ENCODE measurements at places on chromosomes 1 and 21. TPM values are rescaled to one million over a fixed set of nuclear protein-coding genes. Genes with fewer than 3 reads are reported as not detected.

GRCh38 chr1:115282807-115283208 is 55.2 kb downstream of the NGF start:
- H3K4me1 ChIP-seq: peaks cover 5% of the 10 kb centered on the region
- peaks cover 3% of the 10 kb centered on the region for H3K36me3 ChIP-seq
- DNase-seq: no peak
- no peak overlapping the region for H3K4me3 ChIP-seq
- H3K27ac ChIP-seq: no peak overlapping the region

DNA sequence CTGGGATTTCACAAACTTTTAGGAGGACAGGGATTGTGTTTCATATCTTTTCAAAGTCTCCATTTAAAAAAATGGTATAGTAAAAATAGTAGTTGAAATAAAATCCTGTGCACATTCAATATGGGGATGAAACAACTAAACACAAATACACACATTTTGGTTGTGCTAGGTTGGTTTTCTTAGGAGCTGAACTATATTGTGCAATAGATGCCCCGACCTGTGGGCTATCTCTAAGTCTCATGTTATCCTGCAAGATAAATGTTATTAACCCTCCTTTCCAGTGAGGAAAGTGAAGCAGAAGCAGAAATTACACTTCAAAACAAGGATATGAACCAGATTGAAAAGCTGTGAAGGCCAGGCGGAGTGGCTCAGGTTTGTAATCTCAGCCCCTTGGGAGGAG is 1.3 kb upstream of the PLD5 start:
- no peaks in the 10 kb centered on the region for H3K4me1 ChIP-seq
- no peaks in the 10 kb centered on the region for H3K36me3 ChIP-seq
- peaks cover 24% of the 10 kb centered on the region for H3K27me3 ChIP-seq
- no peak overlapping the region for H3K4me3 ChIP-seq

GRCh38 chr1:225595974-225596551 is 56.9 kb downstream of the ENAH start:
- DNase-seq: peak; percentile 24
- H3K4me3 ChIP-seq: no peak overlapping the region
- H3K36me3 ChIP-seq: peaks cover 6% of the 10 kb centered on the region
- H3K4me1 ChIP-seq: 0 out of 2 replicates have a peak, but pooled peaks cover 2% of the 10 kb centered on the region

DNA sequence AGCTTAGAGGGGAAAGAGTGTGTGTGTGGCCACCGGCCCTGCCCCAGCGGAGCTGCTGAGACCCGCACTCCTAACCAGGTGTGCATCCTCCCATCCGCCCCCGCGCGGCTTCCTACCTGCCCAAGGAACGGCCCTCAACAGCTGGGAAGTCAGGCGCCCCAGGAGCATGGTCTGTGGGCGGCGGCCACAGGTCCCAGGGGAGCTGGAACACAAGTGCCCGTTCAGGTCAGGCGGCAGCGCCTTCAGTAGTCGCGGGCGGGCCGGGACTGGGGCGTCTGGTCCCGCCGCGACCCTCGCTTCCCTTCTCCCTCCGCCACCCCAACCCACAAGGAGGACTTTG is 448 bp downstream of the AURKAIP1 start:
- peaks cover 12% of the 10 kb centered on the region for H3K4me1 ChIP-seq
- H3K27ac ChIP-seq: peak overlapping the region; percentile 43
- no peaks in the 10 kb centered on the region for H3K27me3 ChIP-seq
- H3K4me3 ChIP-seq: peak overlapping the region; percentile 59
- DNase-seq: no peak

- DNase-seq: no peak
- H3K4me1 ChIP-seq: no peaks in the 10 kb centered on the region
- no peaks in the 10 kb centered on the region for H3K36me3 ChIP-seq
- no peak overlapping the region for H3K27ac ChIP-seq
Observed at GRCh38 chr21:42142627-42143026, 71.5 kb downstream of the UMODL1 start.

GRCh38 chr1:22169816-22170215 is 26.9 kb upstream of the WNT4 start:
- peaks cover 55% of the 10 kb centered on the region for H3K27me3 ChIP-seq
- no peak overlapping the region for H3K27ac ChIP-seq
- H3K4me3 ChIP-seq: no peak overlapping the region
- no peaks in the 10 kb centered on the region for H3K4me1 ChIP-seq

DNA sequence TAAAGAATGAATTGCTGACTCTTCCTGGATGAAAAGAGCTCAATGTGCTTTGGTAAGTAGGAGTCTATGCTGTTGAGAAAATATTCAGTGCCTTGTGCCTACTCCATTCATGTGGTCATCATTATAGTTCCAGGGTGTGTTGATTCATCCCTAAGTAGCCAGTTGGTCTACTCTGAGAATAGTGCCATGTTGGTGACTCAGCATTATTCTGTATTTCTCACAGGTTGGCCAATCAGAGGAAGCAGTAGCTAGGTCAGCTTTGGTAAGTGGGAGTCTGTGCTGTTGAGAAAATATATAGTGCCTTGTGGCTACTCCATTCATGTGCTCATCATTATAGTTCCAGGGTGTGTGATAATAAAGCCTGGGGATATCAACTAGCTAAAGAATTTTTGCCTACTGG is 397.3 kb downstream of the AGBL4 start:
- H3K27me3 ChIP-seq: no peaks in the 10 kb centered on the region
- DNase-seq: no peak
- no peak overlapping the region for H3K27ac ChIP-seq
- H3K4me3 ChIP-seq: no peak overlapping the region

LRRC38 gene
- not detected for total RNA-seq

- no peak for DNase-seq
- H3K4me1 ChIP-seq: no peaks in the 10 kb centered on the region
- no peaks in the 10 kb centered on the region for H3K36me3 ChIP-seq
- no peak overlapping the region for H3K4me3 ChIP-seq
Observed at GRCh38 chr1:242634732-242635131, 110.2 kb upstream of the PLD5 start.

DNA sequence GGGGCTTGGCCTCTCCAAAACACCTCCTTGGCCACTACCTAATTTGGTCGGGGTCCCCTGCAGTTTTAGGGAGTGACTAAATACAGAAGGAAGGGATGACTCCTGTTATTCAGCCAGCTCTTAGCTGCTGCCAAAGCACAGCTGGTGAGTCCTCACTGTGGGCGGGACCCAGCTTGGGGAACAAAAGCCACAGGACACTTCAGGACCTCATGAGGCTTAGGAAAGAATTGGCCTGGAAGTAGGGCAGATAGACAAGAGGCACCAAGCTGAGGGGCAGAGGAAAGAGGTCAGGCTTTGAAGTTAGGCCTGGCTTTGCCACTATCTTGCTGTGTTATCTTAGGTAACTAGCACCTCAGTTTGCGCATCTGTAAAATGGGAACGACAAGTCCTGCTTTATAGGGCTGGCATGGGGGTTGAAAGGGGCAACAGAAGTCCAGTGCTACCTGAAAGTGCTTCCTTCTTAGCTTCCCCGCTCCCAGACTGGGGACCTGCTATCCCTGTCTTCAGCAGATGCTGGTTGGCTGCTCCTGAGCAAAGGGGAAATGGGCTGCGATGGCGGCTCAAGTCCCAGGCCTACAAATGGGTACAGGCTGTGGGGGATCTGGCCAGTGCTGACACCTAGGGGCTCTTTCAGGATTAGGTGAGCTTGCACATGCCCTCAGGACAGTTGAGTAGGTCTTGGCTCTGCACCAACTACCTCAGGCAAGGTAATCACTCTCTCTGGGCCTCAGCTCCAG is 15.7 kb downstream of the IFI6 start:
- peaks cover 12% of the 10 kb centered on the region for H3K4me1 ChIP-seq
- H3K27me3 ChIP-seq: no peaks in the 10 kb centered on the region
- H3K4me3 ChIP-seq: no peak overlapping the region

DNA sequence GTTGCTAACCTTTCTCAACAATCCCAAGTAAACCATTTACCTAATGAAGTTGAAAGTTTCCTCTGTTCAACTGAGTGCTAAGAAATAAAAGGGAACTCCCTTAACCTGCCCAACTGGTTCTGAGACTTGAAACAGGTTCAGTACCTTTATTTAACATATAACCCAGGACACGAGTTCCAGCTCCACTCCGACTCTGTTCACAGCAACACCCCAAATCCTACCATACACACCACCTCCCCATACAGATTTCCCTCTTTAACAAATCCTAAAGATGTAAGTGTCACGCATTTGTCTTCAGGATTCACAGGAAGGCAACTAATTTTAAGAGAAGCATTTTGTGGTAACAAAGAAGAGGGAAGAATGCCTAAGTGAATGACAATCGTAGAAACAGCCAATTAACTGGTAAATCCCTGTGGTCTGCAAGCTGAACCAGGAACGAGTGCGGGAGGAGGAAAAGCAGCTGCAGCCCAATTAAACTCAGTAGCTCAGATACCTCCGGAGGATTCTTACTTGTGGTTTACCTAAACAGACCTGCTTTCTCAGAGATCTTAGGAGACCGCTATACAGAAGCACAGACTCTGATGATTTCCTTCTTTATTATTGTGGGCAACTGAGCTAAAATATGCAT is 134.5 kb upstream of the MAGI3 start:
- no peaks in the 10 kb centered on the region for H3K4me1 ChIP-seq
- no peak overlapping the region for H3K4me3 ChIP-seq
- H3K27ac ChIP-seq: no peak overlapping the region
- peaks cover 17% of the 10 kb centered on the region for H3K27me3 ChIP-seq
